ENCODE measurements at places on chromosomes 2 and 18.

GRCh38 chr2:98455494-98455976 lies 10.9 kb downstream of the INPP4A start:
- DNase-seq: no peak

- DNase-seq: peak; percentile 65
These were observed 3.9 kb upstream of the ID2 start for GRCh38 chr2:8677646-8678592.

DNA sequence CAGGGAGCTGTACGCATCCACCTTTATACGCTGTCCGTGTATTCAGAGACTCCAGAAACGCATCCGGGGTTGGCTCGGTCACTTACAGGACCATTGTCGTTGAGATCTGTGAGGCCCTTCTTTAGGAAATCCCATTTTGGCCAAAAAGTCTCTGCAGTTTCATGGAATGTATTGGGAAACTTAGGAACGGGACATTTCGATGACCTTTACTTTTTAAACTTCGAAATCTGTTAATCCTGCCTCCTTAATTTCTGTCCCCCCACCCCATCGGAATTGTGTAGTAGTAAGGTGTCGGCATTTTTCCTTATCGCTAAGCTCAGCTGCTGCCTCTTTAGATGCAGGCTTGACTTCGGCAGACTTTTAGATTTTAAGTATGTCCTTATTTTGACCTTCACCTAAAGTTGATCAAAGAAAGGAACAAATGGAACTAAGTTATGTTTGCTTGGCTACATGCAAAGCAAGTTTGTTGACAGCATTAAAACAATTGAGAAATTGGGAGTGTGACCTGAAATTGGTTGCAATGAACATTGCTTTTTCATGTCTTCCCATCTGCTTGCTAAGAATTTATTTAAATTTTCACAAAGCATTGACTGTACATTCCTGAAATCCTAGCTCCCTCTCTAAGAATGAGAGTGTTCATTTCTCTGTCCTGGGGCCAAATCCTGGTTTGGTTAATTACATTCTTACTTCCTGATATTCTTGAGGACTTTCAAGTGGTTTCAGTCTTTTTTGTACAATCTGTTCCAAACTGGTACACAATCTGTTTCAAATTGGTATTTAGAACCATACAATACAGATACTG lies 884 bp upstream of the RAPH1 start:
- no peak for DNase-seq

- no peak for DNase-seq
These were observed 181.7 kb upstream of the SH3BP4 start for GRCh38 chr2:234770031-234770506.

GRCh38 chr2:3348767-3349166 lies 28.9 kb downstream of the EIPR1 start:
- DNase-seq: no peak

DNA sequence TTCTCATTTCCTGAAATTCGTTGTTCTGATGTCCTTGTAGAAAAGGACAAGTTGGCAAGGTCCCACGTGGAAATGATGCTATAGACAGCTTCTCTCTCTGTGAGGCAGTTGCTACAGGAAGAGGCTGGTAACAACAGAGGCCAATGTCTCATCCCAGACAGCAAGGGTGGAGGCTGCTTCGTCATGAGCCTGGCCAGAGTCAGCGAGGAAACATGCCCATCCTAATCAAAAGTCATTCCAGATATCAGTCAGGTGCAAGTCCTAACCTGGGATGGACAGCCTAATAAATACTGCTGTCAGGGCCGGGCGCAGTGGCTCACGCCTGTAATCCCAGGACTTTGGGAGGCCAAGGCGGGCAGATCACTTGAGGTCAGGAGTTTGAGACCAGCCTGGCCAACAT lies 6.4 kb upstream of the SMAD7 start:
- DNase-seq: no peak

- DNase-seq: no peak
These were observed 294.9 kb upstream of the CYRIA start for GRCh38 chr2:16960579-16960978.

DNA sequence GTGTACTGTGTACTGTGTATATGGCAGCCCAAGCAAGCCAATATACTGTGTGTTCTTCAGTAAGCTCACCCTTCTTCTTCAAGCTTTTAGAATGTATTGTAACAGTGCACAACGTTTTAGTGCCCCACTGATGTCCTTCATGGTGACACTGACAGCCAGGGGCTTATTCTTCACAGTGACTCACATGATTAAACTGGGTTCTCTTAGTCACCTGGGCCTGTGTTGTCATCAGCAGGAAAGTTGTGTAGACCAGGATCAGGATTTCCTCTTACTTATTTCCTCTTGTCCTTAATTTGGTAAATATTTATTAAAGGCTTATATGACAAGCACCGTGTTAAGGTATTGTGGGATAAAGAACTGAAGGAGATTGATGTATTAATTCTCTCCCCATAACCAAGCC lies 67.9 kb upstream of the THOC1 start:
- DNase-seq: no peak

GRCh38 chr2:200383380-200384110 lies 77.1 kb downstream of the SPATS2L start:
- no peak for DNase-seq

DNA sequence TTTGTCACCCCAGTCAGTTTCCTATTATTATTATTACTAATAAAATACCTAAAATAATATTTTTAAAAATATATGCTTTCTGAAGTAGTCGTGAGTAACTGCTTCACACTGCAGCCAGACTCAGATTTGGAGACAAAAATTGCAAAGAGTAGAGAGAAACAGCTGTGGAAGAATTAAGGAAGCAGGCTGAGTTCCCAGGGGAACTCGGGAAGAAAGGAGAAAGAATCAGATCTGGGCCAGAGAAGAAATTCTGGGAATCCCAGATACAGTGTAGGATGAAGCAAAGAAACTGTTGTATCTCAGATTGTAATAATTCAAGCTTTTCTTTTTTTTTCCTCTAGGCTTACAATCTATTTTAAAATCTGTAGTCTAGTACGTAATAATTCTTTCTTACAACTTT lies 182.3 kb downstream of the FTCDNL1 start:
- no peak for DNase-seq

- no peak for DNase-seq
These were observed 199.9 kb downstream of the BCL2 start for GRCh38 chr18:63119647-63120046.

- DNase-seq: no peak
These were observed 43.7 kb downstream of the FIGN start for GRCh38 chr2:163692081-163692480.

DNA sequence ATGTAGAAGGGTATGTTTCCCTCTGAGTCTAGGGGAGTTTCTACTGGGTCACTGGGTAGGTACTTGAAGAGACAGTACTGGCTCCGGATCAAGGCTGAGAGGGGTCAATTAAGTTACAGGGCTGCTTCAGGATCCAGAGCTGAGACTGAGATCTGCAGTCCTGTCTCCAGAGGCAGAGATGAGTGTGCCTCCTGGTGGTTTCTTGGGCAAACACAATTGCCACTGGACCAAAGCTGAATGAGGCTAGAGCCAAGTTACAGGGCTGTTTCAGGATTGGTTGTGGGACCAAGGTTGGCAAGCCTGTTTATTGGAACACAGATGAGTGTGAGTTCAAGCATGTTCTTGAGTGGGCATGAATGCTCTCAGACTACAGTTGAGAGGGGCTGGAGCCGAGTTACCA lies 157.9 kb downstream of the ADCYAP1 start:
- no peak for DNase-seq

- DNase-seq: no peak
These were observed 108.1 kb downstream of the AQP4 start for GRCh38 chr18:26757263-26758019.

DNA sequence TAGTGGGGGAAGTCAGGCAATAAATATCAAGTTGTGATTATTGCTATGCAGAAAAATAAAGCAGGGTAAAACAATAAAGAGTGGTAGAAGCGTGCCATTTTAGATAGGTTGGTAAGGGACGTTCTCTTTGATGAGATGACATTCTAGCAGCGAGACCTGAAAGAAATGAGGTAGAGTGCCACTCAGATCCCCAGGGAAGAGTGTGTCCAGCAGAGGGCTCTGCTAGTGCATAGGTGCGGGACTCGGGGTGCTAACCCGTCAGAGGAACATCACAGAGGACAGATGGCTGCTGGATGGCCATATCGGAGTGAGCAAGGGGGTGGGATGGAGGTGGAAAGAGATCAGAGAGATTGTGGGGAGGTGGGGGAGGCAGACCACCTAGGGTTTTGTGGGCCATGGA lies 16.3 kb upstream of the GTF2A1L start:
- DNase-seq: no peak

DNA sequence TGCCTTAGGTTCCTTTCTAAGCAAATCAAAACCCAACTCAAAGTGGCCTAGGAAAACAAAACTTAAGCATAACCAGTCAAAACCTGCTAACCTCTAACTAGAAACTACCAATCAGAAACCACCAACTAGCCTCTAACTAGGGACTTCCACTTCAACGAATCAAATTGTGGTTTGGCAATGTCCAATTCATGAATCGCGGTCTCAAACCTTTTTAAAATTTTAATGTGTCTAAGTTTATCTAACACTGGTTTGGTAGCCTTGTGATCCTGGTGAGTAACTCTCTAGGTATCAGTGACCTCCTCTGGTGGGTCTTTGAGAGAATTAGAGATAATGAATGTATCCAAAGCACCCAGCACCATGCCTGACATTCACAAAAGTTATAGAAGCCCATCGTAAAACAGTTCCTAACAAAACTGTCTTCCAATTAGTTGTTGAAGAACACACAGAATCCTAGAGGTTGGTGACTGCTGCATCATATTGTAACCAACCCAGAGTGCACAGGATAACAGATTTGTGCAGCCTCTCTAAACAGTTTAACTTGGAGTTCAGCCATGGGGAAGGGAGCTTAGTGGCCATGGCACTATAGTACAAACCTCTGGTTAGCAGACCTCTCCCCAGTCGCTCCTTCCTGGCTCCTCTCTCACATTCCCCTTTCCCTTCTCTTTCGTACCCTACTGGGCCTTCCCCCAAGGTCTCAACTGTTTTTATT lies 45.2 kb upstream of the B3GNT2 start:
- no peak for DNase-seq

GRCh38 chr18:10038268-10038667 lies 124.5 kb downstream of the VAPA start:
- DNase-seq: no peak

- DNase-seq: no peak
These were observed 43.0 kb downstream of the OSGEPL1 start for GRCh38 chr2:189719571-189719970.

- DNase-seq: no peak
These were observed 99.7 kb downstream of the LBH start for GRCh38 chr2:30331038-30331437.

DNA sequence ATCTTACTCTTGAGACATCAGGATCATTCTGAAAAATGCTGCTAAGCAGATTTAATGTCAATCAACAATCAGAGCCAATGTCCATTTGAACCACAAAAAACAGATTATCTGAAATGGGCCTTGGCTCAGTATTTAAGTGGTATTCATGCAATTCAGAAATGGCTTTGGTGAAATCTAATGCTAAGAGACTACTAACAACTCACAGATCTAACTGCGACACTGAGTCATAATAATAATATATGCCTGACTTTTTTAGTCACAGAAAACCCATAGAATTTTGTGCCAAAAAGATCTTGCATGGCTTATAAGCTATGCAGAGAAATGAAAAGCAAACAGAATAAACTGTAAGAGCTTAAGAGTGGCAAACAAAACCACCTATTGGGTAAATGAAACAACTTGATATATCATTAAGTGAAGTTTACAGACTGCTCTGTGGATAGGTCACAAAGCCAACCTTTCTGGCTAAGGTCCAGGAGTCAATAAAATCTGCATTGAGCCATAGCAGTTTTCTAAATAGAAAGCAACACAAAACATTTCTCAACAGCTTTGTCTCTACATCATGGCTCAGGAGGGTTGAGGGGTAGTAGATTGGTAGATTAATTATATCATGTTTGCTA lies 234.3 kb downstream of the LRATD1 start:
- no peak for DNase-seq

DNA sequence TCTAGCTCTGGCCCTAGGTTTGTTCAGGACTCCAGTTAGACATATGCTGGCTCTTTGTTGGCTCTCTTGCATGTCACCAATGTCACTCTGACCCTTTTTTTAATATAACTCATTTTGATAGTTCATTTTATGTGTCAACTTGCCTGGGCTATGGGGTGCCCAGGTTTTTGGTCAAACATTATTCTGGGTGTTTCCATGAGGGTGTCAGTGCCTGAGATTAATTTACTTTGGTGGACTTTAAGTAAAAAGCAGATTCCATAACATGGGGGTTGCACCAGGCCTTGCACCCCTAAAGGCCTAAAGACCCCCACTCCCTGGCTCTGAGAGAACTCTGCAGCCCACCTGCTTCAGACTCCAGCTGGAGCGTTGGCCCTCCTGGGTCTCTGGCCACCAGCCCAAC lies 48.1 kb upstream of the SNTG2 start:
- no peak for DNase-seq

DNA sequence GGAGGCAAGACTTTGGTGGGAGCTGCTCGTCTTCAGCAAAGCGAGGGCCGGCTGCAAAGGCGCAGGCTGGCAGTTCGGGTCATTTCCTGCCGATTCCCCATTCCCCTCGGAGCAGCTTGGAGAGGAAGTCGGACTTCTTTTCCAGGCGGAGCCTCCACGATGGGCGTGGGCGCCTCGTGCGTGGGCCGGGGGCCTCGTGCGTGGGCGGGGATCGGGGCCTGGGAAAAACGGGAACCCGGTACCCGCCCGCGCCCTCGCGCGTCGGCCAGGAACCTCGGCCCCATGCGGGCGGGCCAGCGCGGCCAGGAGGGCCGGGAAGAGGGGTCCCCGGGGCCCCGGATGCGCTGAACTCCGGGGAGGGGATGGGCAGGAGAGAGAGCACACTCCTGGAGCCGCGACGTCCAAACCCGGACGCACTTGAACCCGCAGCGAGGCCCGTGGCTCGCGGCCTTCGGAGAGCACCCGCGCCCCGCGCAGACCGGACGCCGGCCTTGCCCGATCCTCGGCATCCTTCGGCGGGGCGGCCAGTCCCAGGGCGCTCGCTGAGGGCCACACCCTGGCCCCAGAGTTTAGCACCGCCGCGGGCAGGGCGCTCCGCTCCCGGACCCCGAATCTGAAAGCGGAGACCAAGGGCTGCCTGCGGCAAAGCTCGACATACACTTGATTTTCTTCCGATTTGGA lies 368.4 kb downstream of the MTX2 start:
- no peak for DNase-seq

- DNase-seq: no peak
These were observed 3.4 kb downstream of the OTX1 start for GRCh38 chr2:63053889-63054602.

DNA sequence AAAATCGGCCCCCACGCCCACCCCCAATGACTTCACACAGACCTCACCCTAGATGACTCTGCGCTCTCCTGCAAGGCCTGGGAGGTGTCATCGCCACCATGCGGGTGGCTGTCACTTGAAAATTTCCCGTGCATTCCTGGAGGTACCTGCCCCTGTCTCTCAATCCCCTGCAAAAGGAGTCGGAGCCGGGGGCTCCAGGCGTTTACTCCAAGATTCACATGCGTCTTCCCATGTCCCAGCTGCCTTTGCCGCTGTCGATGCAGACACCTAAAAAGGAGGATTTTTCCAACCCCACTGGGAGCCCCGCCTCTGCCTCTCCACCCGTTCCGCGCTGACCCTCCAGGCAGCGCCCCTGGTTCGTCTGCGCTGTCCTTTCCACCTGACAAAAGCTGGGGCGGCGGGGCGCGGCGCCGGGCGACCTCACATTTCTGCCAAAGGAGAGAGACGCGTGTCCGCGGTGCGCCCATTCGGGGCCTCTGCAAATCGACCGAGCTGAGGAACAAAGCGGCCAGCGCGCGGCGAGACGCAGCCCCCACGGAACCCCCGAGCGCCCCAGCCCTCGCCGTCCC lies 667 bp downstream of the REEP1 start:
- DNase-seq: no peak
